ENCODE measurements at places on chromosomes 13 and 19.

GRCh38 chr13:41568143-41568971 lies 111.0 kb downstream of the RGCC start:
- no peak for DNase-seq

- DNase-seq: no peak
These were observed 76.3 kb downstream of the ZNF429 start for GRCh38 chr19:21581646-21582240.

- no peak for DNase-seq
These were observed 161.1 kb downstream of the LMO7 start for GRCh38 chr13:75797239-75797638.

- no peak for DNase-seq
These were observed 34.1 kb downstream of the SMAD9 start for GRCh38 chr13:36885901-36886300.

DNA sequence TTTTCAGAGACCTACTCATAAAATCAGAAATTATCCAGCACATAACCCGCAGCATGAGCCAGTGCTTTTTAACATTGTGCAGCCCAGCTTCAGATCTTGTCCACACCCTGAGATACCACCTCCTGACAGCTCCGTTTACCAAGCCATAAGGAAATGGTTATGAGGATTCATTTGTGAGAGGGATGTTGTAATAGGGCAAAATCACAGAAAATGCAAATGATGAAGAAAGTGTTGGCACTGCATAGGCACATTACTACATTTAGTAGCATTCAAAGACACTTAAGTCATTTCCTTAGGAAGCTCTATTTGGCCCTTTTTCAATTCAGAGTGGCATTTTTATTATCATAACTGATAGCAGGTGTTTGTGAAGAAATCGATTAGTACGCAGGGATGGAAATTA lies 277.5 kb downstream of the DNAJC15 start:
- DNase-seq: no peak

GRCh38 chr19:27759896-27760295 lies 1453.1 kb downstream of the UQCRFS1 start:
- DNase-seq: no peak

DNA sequence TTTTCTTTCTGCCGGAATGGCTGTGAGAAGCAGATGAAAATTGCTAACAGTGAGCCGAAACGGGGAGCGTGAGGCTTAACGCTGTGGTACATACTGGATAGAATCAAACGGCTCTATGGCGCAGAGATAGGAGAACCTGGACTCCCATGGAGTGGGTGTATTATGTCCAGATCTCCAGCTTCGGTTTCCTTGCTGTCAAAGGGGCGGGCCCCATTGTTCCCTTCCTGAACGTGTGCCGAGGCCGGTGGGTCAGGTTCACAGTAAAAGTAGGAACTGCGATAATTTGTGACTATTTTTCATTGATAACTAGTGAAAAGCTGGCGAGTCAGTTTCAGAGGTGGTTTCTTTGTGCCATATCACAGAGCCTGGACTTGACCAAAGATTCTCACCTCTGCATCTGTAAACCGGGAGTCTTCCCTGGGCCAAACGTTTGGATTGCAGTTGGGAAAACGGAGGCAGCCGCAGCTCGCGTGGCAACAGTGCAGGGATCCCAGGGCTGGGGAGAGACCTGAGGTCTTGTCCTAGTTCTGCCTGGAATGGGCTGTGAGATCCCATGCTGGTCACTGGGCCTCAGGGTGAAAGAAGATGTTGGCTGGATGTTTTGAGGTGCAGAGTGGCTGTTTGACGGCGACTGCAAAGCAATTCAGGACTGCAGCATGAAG lies 752 bp downstream of the RPL18A start:
- no peak for DNase-seq

DNA sequence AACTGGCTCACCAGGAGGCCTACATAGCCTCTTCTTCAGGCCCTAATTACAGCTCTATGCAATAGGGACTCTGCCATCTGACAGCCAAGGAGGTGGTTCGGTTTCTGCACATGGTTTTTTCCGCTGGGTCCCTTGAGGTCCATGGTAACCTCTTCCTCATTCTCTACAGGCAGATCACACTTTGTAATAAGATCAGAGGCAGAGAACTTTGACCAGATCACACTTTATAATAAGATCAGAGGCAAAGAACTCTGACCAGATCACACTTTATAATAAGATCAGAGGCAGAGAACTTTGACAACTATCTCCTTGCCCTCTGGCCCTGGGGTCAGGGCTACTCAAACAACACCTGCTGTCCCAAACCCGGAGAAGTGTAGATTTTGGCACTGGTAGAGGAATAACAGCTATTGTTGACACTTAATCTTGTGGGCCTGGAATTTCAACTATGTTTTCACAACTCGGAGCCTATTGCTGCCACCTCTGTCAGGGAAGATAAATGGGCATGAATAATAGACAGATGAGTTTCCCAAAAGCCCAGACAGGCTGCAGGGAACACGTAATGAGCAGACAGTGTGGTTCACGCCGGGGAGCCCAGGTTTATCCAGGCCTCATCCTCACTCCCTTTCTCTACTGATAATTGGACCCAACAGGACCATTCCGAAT lies 246.1 kb downstream of the UQCRFS1 start:
- no peak for DNase-seq

DNA sequence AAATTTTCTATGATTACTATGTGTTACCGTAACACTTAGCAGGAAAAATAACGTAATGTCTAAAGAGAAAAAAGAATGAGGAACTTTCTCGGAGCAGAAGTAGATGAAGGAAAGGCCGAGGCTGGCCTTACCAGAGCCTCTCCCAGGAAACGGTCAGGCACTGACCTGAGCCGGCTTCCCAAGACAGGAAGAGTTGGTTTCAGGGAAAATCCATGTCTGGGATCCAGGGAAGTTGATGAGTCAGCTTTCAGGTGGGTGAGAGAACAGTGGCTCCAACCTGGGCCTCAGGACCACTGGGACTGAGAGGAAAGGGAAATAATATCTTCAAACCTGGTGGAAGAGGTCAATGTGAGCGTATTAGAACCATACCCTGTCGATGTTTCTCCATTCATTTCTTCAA lies 93.3 kb upstream of the UBL3 start:
- DNase-seq: no peak

GRCh38 chr19:5718579-5719273 lies 1.2 kb downstream of the LONP1 start:
- DNase-seq: peak; percentile 42

DNA sequence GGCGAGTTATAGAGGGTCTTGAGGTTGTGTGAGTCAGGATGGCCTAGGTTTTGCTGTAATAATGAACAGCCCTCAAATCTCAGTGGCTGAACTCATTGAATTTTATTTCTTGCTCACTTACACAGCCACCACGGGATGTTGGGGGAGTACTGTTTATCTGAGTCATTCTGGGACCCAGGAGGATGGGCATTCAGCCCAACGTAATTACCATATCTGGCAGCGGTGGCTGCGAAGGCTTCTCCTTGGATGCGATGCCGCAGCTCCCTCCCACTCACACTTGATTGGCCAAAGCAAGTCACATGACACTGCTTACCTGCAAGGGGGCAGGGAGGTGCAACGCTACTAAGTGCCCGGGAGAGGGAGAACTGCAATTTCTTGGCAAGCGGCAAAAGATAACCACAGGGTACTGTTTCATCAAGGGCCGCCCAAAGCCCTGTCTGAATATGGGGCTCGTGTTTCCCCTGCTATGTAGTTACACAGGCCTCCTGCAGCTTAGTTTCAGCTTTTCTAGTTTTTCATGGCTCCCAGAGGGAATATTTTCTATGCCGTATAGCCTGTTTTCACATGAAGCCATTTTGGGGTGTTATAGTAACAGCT lies 19.9 kb downstream of the ZSWIM9 start:
- DNase-seq: no peak

DNA sequence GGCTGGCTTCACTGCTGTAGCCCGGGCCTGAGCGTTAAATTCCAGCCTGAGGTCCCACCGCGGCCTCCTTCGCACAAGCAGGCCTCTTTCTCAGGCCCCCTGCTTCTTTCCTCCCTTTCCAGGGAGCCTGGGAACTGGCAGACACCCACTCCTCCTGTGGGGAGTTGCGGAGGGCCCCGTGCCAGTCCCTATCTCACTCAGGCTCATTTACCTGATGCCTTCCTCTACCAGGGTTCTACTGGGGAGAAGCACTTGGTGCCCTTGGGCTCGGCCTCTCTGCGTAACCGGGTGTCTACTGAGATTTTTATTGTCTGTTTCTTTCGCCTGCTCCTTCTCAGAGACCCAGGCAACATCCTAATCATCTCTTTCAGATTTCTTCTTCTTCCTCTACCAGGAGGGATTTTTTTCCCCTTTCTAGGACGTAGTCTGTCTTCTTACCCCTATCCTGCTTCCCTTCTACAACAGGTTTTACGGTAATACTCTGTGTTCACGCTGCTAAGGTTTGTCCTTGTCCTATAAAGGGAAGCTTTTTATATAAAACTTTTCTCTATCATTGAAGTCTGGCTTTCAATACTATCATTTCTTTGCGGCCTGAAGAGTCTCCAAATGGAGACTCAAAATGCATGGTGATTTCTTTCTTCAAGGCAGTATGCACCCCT lies 135.4 kb upstream of the GPR12 start:
- no peak for DNase-seq

GRCh38 chr19:51127032-51127431 lies 2.3 kb downstream of the SIGLEC9 start:
- DNase-seq: no peak

DNA sequence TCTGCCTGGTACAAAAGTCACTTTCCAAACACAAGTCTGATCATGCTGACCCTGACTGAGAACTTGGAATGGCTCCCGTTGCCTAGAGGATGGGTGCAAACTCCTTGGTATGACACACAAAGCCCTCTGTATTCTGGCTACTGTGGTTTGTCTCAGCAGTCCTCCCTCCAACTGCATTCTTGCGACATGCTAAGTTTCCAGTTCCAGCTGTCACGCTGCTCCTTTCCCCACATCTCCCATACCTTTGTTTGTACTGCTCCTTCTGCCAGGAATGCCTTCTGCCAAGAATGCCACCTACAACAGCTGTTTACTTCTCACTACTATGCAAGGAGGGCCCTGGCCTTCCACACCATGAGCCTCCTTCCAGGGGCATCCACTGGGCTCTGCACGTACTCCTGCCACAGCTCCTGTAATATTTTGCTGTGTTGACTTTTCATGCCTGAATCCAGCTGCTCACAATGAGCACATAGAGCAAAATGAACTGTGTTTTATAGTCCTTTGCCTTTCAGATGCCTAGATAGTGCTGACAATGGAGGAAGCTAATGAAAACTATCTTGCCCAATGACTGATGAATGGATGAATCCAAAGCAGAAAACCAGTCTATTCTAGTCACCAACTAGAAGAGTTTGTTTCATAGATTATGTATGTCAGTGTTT lies 543.7 kb downstream of the EFNB2 start:
- no peak for DNase-seq

- DNase-seq: no peak
These were observed 216.1 kb upstream of the TMTC4 start for GRCh38 chr13:100890645-100891044.

Data from activated T-helper 2 cell treated with anti-CD3 and anti-CD28 coated beads, Interferon-gamma antibody, Interleukin-2, Interleukin-4, amounts not matched to agents 10 μg/mL and 5 μg/mL and 100 μg/mL, durations not matched to agents 14 hours and 24 hours and 36 hours (primary cell).